NCI-H1105 (cell line): ENCODE measurements at places on chromosomes 2 and 18.
A peak's percentile ranks its signal among the peaks of the same experiment; 100 is the strongest.

DNA sequence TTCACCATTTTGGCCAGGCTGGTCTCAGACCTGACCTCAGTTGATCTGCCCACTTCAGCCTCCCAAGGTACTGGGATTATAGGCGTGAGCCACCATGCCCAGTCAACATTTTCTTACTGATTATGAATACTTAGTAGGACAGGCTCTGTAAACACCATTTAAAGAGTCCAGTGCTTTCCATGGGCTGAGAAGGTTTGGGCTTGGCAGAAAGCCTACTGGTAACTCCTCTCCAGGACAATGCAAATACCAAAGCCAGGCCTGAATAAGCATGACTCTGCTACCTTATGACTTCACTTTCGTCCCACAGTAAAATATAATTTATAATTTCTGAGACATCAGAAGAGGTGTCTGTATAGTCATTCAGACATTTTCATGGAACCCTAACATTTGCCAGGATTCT lies 60.2 kb upstream of the FAM117B start:
- no peak for DNase-seq

DNA sequence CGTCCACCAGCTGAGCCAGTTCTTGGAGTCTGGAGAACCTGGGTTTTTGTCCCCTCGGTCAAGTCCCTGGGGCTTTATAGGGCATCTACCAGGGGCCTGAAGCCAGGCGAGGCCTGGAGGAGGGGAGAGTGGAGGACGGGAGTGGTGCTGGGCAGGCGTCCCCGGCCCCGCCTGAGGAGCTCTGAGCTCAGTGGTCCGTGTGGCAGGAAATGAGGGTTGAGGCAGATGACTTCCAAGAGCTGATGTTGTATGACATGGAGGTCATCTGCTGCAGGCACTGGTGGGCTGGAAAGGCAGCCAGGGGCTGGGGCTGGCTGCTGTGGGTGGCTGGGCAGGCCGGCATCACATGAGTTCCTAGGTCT lies 118.5 kb upstream of the HS6ST1 start:
- DNase-seq: no peak

- no peak for DNase-seq
Measured at GRCh38 chr2:158969715-158970240, 1.3 kb downstream of the TANC1 start.

DNA sequence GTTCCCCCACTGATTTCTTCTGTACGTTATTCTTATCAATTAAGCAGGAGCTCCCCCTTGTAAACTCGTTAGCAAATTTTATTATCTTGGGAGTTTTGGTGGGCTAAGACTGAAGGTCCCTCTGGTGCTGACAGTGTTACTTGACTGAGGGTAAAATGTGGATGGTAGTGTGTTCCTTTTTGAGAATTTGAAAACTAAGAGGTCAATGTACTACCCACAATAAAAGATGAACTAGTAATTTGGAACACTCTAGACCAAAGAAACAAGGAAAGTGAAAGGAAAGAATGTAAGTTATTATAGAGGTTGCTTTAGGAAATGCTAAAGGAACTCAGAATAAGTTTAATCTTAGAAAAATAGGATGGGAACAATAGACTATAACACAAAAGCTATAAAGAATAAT lies 35.1 kb downstream of the YWHAQ start:
- no peak for DNase-seq

- no peak for DNase-seq
Measured at GRCh38 chr2:20662308-20662937, 4.5 kb upstream of the GDF7 start.

GRCh38 chr2:159106109-159106508 lies 137.7 kb downstream of the TANC1 start:
- DNase-seq: no peak

DNA sequence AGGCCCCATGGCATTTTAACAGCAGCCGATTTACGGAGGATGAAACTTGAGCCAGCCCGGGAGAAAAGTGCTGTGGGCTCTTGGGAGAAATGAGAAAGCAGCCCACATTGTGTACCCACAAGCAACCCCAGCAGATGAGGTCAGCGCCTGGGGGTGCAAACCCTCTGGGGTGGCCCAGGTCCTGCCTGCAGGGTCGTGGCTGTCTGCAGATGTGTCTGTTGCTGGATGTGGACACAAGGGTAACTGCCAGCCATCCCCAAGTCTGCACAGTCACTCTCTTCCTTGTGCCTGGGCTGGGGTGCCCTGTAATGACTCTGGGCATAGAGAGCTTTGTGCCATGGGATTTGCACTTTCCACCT lies 170.8 kb downstream of the PRKCE start:
- no peak for DNase-seq

DNA sequence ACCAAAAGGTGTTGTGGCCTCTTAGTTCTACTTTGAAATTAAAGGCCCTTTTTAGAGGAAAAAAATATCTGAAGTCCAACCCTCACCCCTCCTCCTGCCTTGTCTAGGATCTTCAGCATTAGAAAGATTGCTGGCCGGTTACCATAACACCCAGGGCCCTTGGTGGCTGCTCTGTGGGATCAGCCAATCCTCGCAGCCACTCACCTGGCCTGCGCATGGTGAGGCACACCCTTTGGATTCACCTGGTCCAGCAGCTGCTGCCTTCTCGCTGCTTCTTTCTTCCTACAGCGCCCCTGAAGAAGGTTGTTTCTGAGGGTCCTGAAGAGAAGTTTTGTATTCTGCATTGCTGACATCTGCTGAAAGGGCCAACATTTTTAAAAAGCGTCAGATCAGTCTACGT lies 25.2 kb downstream of the DYTN start:
- no peak for DNase-seq

DNA sequence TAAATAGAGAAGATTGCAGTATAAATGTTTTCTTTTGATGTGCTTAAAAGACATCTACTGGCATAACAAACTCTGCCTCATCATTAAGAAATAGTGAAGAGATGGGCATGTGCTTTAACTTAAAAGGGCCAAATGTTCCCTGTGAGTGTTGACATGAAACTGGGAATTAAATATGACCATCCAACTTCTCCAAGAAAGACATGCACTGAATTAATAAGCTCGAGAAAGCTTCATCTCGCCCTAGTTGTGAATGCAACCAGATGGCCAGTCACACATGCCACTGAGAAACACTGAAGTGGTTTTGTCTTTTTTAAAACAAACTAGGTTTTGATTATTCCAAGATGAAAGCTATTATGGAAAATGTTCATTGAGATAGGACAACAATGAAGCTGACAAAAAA lies 479.2 kb downstream of the RIT2 start:
- DNase-seq: no peak

GRCh38 chr2:73451263-73451972 lies 65.8 kb downstream of the ALMS1 start:
- no peak for DNase-seq

GRCh38 chr2:28661589-28662001 lies 90.0 kb upstream of the PPP1CB start:
- DNase-seq: no peak

DNA sequence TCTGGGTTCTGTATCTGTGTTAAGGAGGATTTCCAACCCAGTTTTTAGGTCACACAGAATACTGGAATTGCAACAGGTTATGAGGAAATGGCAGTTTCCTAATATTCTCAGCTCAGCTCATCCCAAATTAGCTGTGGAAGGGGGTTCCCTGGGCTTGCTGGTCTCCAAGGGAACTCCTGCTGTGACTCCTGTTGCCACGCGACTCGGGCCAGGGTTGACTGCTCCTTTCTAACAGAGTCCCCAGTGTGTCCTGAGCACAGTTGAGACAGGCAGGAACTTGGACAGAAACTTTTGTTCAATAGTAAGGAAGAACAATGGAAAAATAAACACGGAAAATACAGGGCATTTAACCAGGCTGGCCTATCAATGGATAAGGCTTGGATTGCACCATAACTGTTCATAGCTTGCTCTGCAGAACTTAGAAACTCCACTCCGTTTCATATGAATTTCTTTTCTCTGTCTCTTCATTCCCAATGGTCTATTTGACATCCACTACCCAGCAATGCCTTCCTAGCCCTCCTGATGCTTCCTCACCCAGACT lies 3.8 kb upstream of the ROCK2 start:
- DNase-seq: no peak

GRCh38 chr2:226828191-226828590 lies 7.7 kb upstream of the RHBDD1 start:
- DNase-seq: no peak

DNA sequence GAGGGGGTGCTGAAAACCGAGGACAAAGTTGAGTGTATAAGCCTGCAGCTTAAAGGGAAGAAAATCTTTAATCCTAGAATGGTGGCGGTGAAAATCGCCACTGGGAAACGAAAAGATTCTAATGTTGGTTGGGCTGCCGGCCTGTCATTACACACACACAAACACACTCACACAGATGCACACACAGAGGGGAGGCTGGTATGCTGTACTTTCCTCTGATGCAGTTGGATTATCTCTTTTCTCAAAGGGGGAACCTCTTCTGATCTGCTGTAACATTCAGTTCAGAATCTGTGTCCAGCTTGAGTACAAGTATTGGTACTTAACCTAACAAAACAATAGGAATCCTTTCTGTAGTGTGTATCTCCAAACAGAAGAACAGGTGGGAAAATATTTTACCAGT lies 39.0 kb downstream of the ANXA4 start:
- no peak for DNase-seq

DNA sequence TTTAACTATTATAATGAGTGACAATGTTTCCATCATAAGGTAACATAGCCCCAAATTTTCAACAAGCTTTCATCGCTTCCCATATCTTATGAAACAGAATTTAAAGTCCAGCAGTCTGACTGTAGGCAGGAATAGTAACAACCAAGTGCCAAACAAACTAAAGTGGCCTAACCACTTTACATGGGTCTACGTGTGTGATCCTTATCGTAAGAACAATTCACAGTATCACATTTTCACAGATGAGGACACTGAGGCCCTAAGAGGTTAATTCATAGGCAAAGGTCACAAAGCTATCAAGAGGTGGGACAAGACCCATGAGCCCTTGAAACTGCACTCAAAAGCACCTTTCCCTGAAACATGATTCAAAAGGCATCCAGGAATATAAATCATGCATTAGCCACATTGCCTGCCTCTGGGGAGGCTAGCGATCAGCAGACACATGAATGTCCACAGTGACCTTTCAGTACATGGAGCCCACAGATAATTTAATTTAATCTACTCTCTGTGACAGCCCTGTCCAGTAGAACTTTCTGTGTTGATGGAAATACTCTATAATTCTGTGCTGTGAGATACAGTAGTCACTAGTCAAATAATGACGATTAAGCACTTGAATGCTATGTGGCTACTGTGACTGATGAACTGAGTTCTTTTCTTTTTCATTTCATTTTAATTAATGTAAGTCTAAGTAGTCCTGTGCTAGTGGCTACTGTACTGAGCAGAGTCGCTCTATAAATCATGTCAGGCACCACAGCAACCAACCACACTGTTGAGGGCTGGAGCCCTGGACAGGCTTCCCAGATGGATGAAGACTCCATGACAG lies 30.3 kb downstream of the KIDINS220 start:
- no peak for DNase-seq

GRCh38 chr18:31274931-31275330 lies 43.0 kb upstream of the DSG1 start:
- DNase-seq: peak; percentile 74

DNA sequence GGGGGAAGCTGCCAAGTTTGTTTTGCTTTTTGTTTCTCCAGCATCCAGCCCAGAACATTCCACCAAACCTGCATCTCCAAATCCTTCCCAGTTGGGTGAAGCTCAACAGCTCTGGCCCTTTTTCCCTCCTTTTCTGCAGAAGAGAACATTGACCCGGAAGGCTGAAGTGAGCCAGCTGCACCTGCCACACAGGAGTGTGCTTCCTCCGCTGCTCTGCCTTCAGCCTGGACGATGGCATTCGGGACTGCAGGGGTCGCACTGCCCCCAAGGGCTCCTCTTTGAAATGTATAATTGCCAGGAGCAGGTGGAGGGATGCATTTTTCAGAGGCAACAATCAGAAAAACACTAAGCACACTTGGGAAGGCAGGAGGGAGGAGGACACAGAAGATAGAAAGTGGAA lies 41.8 kb downstream of the ST8SIA5 start:
- DNase-seq: no peak

DNA sequence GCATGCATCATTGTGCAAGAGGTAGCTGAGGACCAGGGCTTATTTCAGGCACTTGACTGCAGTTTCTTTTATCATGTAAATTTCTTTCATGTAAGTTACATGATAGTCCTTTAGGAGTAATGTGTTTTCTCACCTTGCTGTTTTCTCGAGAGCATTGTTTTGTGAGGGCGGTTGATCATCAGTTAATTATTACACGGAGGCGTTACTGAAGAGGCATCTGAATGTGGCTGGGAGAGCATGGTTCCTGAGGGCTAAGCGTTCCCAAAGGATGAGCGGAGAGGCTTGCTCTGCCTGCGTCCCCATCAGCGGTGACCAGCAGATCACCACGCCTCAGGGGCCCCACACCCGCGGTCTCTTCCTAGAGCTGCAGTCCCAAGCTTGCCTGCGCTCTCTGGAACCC lies 156.1 kb upstream of the NFATC1 start:
- DNase-seq: no peak

DNA sequence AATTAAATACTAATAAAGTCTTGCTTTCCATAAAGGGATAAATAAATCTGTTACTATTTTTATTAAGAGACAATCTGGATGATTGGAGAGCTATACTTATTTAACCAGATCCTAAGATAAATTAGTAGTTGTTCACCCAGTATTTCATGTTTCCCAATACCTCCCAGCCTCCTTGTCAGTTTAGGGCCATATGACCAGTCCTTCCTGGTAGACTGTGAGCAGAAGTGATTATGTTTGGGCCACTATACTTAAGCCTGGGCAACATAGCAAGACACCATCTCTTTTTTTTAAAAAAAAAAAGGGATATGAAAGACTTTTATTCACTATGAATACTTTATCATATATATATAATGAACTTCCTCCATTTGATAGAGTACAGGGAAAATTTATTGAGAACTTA lies 48.8 kb upstream of the PPM1B start:
- no peak for DNase-seq

GRCh38 chr2:28380219-28380618 lies 12.4 kb upstream of the FOSL2 start:
- no peak for DNase-seq

GRCh38 chr18:74326231-74326630 lies 10.6 kb downstream of the C18orf63 start:
- DNase-seq: no peak

DNA sequence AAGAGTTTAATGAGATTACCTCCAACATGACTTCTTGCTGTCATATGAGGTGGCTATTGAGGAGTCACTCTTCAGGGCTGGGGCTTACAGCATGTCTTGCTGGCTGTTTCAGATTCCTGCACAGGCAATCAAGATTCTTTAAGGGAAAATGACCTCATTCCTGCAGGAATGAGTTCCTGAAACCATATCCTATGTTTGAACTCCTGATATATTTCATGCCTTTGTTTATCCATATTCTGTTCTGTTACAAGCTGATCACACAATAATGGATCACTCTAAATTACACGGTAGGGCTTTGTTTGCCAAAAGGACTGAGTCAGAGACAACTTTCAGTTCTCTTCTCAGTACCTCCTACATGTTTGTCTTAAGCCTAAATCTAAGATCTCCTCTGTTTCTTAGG lies 879.8 kb upstream of the PIK3C3 start:
- no peak for DNase-seq

- DNase-seq: no peak
Measured at GRCh38 chr2:134206031-134206430, 47.8 kb upstream of the MGAT5 start.

GRCh38 chr2:64063924-64064331 lies 44.7 kb upstream of the VPS54 start:
- no peak for DNase-seq
